ENCODE measurements at places on chromosomes 16 and 17.
A peak's percentile ranks its signal among the peaks of the same experiment; 100 is the strongest.

GRCh38 chr17:4535667-4536258, 19.4 kb downstream of the MYBBP1A start:
- no peak for DNase-seq

GRCh38 chr16:82033006-82033405, 2.0 kb upstream of the HSD17B2 start:
- DNase-seq, result no peak

DNA sequence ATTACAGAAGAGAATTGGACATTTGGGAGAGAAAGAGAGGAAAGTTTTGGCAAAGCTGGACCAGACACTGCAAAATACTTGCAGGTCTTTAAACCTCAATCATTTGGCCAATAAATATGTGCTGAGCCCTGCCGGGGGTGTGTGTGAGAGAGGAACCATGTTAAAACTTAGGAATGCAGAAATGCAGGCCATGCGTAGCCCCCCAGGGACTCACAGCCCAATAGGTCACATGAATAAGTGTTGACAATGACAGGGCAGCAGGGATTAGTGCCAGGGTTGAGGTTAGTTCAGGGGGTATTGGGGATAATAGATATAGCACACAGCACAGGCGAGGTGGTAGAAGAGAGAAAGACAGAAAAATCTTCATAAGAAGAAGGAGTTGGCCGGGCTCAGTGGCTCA, 113.3 kb upstream of the ADAMTS18 start:
- no peak for DNase-seq

DNA sequence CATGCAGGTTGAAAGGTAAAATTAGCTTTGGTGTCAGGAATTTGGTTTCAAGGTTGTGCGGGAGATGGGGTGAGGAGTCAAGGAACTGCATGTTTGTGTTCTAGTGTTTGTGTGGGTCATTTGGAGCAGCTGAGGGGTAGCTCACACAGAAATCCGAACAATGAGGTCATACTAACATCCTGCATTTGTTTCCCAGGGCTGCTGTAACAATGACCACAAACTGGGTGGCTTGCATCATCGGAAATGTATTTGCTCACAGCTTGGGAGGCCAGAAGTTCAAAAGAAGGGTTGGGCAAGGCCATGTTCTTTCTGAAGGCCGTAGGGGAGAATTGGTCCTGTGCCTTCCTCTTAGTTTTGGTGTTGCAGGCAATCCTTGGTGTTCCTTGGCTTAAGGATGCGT, 287.4 kb downstream of the HAPSTR1 start:
- DNase-seq, result no peak

DNA sequence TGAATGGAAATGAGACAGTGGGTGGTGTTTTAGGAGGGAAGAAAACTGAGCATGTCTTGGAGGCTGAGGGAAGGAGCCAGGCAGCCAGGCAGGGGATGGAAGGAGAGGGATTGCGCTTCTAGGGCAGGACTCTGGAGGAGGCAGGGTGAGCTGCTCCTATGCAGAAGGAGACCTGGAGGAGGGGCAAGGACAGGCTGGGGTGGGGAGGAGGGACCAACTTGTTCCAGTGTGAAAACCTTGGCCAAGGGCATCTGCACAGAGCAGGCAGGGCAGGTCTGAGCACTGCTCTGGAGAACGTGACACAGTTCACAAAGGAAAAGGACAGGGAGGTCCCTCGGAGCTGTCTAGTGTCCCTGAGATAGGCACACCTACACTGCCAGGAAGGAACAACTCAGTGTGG, 5.5 kb downstream of the GALK1 start:
- DNase-seq, result no peak

GRCh38 chr17:64418506-64419339, 28.1 kb upstream of the PECAM1 start:
- peak; percentile 84 for DNase-seq

- DNase-seq, result peak; percentile 24
These were observed 1.1 kb upstream of the CAPN15 start for GRCh38 chr16:526181-527014.

Measured in AML-193 (cell line).